CD4-positive, alpha-beta memory T cell (primary cell): ENCODE measurements at places on chromosomes 4 and X. TPM values are rescaled to one million over a fixed set of nuclear protein-coding genes. Genes with fewer than 3 reads are reported as not detected.

Gene DCAF8L2
- total RNA-seq = not detected

Gene CLIC2
- total RNA-seq = 0.81 TPM

Gene CT55
- total RNA-seq = not detected

Gene RXFP1
- not detected for total RNA-seq

Gene HTN1
- not detected for total RNA-seq

- no peak for DNase-seq
These were observed 76.1 kb downstream of the AMMECR1 start for GRCh38 chrX:110241816-110242215.

GRCh38 chrX:8738588-8739189, 6.8 kb upstream of the ANOS1 start:
- peak; percentile 13 for DNase-seq

DNA sequence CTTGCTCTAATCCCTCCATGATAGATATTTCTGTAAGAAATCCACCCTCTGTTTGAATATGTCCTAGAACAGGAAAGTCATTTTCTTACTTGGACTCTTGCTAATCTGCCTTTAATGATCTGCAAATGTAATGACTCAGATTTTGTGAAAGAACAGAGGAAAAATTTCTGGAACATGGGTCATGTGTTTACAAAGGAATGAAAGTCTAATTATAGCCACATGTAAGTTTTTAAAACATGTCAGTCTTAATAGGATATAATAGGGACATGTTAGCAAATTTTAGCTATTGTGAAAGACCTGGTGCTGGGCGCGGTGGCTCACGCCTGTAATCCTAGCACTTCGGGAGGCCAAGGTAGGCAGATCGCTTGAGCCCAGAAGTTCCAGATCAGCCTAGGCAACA, 47.6 kb downstream of the GRK4 start:
- no peak for DNase-seq

DNA sequence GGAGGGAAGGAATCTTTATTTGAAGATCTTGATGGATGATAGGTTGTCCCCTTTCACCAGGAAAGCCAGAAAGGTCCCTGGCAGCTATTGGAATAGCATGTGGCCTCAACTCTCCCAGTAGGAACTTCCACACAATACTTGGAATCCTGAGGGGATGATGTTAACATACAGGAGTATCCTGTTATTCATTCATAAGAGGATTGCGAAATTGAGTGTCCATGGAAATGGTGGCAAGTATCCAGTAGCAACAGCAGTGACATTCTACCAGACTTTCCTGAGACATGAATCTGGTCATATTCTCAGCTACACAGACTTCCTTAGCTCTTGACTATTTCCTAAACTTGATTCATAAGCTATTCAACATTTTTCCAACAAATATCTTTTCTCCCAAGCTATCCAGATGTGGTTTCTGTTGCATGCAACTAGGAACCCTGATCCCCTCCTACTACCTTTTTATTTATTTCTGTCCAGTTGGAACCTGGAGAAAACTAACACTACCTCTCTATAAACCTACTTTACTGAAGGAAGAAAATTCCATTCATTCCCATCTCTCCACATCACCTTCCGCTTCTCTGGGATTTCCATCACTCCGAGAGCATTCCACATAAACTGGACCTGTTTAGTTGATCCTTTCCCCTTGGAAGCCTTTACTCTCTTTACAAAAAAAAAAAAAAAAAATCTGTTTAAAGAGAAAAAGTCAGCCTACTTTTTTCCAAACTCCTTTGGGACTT, 101.8 kb downstream of the ANXA5 start:
- DNase-seq = no peak

GRCh38 chr4:105957680-105958079, 62.4 kb downstream of the NPNT start:
- DNase-seq = no peak

GRCh38 chr4:77651820-77652219, 46.2 kb downstream of the CXCL13 start:
- no peak for DNase-seq

GRCh38 chr4:5125321-5125720, 74.0 kb downstream of the STK32B start:
- no peak for DNase-seq

DNA sequence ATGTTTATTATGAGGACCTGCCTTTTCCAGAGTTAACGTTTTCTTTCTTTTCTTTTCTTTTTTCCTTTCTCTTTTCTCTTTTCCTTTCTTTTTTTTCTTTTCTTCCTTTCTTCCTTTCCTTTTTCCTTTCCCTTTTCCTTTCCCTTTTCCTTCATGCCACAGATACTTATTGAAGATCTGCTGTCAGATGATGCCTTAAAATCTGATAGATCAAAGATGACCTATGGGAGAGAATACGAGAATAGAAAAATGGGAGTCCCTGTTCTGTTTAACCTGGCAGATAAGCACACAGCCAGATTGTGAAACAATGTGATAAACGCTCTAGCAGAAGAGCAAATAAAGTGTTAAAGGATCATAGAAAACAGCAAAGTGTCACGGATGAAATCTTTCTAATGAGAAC, 38.9 kb downstream of the AFF1 start:
- DNase-seq = no peak

- no peak for DNase-seq
These were observed 5.2 kb upstream of the SCFD2 start for GRCh38 chr4:53371049-53371448.

DNA sequence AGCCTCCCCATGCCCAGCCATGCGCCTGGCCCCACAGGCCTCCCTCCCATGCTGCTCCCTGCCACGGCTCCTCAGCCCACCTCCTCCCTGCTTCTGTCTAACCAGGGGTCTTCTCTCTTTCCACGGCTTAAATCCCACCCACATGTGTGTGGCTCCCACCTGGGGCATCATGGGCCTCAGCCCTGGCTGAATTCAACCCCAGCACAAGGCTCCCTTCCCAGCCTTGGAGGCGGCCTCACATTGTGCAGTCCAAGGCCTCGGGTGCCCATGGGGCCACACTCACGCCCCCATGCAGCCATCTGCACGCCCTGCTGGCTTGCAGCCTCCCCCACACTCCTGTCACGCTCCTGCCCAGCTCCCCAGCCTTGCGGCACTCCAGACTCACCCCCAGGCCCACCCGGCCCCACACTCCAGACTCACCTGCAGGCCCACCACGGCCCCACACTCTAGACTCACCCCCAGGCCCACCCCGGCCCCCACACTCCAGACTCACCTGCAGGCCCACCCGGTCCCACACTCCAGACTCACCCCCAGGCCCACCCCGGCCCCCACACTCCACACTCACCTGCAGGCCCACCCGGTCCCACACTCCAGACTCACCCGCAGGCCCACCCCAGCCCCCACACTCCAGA, 27.0 kb downstream of the MAEA start:
- DNase-seq = no peak

DNA sequence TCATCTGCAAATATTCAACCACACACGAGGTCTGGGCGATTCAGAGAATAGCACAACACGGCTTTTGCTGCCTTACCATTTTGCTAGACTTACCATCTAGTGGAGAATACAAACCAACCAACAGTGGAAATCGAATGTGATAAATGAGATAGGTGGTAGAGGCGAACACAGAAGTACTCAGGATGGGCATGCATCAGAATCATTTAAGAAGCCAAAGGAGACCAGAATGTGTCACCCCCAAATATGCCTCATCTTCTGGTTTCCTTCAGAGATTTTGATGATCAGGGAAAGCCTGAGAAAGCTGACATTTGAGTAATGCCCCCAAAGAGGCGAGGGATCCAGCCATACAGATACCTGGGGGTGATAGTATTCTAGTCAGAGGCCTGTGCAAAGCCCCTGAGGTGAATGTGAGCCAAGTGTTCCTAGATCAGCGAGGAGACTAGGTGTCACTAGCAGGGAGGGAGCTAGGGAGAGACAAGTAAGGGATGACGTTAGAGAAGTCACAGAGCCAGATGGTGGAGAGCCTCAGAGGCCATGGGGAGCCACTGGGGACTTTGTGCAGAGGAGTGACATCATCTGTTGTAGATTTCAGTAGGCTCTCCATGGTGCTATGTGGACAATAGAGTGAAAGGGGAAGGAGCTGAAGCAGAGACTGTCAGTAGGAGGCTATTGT, 1.7 kb downstream of the MTMR1 start:
- DNase-seq = peak; percentile 14

- DNase-seq = no peak
These were observed 129.6 kb downstream of the IL1RAPL2 start for GRCh38 chrX:104695593-104695992.

DNA sequence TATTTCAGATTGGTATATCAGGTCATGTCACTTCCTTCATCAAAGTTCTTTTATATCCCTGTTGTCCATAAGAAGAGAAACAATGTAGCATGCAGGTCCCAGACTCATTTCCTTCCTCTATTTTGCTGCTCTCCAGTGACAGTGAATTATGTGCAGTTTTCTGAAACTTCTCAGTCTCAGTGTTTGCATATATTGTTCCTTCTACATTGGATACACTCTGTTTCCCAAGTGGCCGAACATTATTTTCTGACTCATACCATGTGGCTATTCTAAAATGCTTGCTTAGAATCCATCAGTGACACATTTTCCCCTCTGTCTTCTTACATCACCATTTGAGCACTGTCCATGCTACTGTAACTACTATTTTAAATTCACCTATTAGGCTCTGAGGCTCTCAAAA, 305.7 kb downstream of the PDHA2 start:
- DNase-seq = no peak

DNA sequence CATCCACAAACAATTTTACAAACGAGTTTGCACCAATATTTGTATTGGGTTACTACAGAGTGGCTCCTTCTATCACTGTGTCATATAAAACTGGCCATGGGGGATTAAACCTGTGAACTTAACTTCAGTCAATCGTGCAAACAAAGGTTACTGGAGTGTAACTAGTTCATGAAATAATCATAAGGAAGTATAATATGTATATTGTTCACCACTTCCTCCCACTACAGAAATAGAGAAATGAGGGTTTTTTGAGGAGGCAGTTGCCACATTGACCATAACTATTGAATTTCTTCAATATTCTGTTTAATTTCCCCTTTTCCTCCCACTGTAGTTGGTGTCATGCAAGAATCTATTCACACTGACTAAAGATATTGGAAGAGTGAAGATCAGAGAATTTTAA, at the start of gene GPR82:
TSS of gene GPR82 (plus strand) at position 356 of the 400 bp plus-strand sequence. CDS start 2,846 bp downstream, outside the sequence.
- no peak for DNase-seq

GRCh38 chr4:158250321-158250720, 40.0 kb downstream of the TMEM144 start:
- no peak for DNase-seq

GRCh38 chr4:121199742-121200561, 35.8 kb upstream of the TNIP3 start:
- no peak for DNase-seq

GRCh38 chrX:9923357-9923756, 43.8 kb upstream of the CLDN34 start:
- no peak for DNase-seq

DNA sequence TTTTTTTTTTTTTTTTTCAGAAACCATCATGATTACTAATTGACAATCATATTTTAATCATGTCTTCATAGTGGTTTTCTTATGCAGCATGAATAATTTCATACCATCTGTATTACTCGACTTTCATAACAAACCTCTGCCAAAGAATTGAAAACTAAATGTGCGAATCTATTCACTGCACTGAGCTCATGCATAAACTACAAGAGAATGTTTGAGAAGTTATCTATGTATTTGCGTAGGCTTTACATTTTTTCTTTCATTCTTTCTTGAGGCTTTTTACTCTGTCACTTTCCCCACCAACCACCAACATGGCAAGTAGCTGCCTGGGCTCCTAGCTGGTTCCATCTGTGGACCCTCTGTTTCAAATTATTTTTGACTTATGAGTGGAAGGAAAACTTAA, 1761.0 kb downstream of the STIM2 start:
- DNase-seq = no peak

- DNase-seq = no peak
These were observed 4.7 kb upstream of the ZXDB start for GRCh38 chrX:57587062-57587461.

DNA sequence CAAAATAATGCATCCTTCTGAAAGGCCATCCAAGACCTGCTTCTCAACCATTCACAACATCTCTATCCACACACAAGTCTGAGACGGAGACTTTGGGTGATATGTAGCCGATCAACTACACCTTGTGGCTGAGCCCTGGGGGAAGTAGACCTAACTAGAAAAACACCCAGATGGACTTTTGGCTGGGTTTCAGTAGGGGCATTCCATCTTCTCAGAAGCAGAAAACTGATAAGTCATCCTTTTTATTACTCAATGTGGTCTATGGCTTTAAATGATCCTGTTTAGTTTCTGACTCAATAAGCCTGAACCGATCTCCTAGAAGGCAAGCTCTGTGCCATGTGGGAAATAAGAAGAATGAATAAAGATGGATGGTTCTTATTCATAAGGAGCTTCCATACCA, 82.5 kb upstream of the AFF2 start:
- DNase-seq = no peak

DNA sequence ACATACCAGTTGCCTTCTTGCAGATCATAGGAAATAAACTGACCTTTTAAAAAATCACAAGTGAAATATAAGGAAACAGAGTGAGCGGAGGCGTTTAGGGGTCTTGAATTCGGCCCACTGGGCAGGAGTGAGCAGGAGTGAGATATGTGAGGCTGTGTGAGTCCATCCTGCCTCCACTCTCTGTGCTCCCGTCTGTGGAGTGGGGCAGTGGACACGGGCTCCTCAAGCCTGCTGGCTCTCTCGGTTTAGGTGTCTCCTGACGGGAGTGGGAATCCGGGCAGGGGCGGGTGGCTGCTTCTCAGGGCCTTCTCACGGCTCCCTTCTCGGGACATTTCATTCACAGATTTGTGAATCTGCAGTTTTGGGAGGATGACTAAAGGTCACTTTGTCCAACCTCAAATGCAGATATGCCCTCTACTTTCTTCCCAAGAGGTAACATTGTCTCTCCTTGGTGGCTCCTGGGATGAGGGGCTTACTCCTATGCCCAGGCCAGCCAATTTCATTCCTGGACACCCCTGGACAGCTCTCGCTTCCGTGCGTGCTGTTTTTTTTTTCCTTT, 27.6 kb downstream of the CYTL1 start:
- DNase-seq = no peak

- DNase-seq = no peak
These were observed at the start of gene MAGEA8 for GRCh38 chrX:149881081-149881711. MAGEA8 (plus strand) TSS chrX:149881183; CDS start chrX:149884273, 3,090 bp downstream.

- no peak for DNase-seq
These were observed 26.1 kb downstream of the GPR174 start for GRCh38 chrX:79170476-79171035.

- DNase-seq = no peak
These were observed 155.6 kb downstream of the PCDH7 start for GRCh38 chr4:30875658-30876269.

DNA sequence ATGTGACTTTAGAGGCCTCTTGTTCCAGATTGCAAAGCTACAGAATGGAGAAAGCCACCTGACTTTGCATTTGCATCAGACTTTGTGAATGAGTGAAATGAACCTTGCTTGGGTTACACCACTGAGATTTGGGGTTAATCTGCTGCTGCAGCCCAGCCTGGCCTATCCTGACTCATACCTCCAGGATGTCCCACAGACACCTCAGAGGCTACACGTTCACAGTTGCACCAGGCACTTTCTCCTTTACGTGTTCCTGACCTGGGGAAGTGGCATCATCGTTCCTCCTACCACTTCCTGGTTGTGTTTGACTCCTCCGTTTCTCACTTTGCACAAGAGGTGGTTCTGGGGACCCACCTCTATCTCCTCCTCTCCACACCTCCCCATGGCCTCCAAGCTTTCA, 9.2 kb upstream of the SORCS2 start:
- DNase-seq = no peak
